Adipocyte (in vitro differentiated cells): ENCODE measurements at places on chromosomes 16 and 17.

GRCh38 chr17:16374146-16374938, 6.5 kb upstream of the UBB start:
- DNase-seq, result peak; percentile 61

DNA sequence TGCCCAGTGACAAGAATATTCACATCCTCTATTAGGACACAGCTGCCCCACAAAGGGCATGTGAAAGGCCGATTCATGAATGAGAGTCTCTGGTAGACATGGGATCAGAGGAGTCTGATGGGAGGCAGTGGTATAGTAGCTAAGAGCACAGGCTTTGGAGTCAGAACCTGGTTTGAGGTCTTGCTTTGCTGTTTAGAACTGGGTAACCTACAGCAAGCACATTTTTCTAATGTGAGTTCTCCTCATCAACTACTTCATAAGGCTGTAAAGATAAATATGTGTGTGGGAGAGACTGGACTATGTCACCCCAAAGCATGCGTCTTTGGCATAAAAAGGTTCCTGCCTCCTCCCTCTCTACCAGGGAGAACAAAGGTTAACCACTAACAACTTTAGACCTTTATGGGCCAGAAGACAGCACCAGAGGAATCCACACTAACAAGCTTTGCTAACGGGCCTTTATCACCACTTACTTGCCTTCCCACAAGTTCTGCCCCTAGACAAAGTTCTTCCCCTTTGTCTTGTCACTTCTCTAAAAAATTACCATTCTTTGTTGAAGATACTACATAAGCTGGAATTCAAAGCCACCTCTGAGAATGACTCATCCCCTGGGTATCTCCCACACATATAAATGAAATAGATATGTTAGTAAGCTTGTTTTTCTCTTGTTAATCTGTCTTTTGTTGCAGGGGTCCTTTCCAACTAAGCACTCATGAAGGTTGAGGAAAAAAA, 21.1 kb downstream of the CDR2 start:
- peak; percentile 57 for DNase-seq

- peak; percentile 97 for DNase-seq
Observed at GRCh38 chr17:40551879-40552768, 13.1 kb downstream of the CCR7 start.

GRCh38 chr17:65457635-65458257, 103.7 kb downstream of the AXIN2 start:
- no peak for DNase-seq

DNA sequence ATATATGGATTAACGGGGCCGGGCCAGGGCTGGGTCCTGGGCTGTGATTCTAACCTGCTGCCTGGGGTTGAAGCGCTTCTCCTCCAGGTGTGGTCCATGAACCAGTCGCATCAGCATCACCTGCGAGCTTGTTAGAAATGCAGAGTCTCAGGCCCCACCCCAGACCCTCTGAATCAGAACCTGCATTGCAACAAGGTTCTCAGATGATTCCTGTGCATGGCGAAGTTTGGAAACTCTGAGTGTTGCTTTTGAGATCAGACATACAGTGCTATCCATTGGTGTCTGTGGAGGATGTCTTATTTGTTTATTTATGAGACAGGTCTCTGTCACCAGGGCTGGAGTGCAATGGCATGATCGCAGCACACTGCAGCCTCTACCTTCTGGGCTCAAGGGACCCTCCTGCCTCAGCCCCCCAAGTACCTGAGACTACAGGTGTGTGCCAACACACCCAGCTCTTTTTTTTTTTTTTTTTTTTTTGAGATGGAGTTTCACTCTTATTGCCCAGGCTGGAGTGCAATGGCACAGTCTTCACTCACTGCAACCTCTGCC, 99.8 kb downstream of the PITPNC1 start:
- DNase-seq, result no peak

DNA sequence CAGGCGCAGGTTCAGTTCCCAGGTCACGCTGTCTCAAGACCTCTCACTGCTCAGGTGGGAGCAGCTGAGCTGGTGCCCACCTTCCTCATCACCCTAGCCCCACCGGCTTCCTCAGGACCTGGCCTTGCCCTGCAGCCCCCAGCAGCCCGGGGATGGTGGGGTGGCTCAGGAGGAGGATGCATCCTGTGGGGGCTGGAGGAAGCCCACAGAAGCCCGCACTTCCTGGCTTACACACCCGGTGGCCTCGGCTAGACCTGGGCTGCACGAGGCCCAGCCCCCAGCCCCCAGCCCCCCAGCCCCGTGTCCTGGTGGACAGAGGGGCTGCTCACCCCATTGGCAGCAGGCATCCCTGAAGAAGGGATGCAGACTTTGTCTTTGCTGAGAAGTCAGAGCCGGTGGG, 43.4 kb downstream of the BAHCC1 start:
- no peak for DNase-seq

DNA sequence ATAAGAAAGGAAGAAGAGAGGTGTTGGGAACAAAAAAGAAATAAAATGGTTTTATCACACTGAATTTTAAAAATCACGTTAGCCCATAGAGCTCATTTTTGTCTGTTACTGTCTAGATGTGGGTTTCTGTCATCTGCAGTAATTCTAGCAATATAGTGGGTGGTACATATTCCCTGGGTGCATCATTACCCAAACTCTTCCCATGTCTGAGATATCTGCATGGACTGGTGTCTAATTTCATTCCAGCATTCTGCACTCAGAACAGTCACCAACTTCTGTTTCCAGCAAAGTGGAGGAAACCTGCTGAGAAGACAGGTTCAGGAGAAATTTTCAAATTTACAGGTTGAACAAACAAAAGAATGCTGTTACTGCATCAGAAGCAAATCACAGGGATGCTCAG, 263.8 kb downstream of the CDH11 start:
- DNase-seq, result peak; percentile 47

DNA sequence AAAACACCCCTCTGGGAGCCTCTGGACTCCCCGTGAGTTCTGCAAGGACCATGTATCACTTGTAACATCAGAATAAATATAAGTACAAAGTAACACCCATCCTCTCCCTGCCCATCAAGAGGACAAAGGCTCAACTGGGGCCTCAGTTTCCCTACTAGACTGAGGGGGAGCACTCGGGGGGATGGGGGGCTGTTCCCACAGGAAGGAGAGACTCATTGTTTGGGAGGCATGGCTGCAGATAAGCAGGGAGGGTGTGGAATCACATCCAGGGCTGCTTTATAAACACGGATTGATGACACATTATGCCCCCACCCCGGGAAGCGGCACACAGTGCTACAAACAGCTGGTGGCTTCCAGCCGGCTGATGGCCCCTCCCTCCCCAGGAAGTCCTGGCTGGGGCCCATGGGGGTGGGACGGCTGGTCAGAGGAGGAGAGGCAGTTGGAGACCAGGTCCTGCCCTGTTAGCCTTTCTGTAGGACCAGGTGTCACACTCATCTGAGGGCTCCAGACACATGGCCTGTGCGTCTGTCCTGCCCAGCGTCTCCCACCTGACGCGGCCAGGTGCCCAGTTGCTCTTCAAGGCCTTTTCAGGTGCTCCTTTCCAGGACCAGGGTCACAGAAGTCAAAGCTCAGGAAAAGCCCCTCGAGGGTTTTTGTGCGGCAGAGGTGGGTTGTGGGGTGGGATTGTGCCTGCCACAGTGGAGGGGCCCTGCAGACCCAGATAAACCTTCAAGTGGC, 1.3 kb upstream of the MPG start:
- peak; percentile 81 for DNase-seq

DNA sequence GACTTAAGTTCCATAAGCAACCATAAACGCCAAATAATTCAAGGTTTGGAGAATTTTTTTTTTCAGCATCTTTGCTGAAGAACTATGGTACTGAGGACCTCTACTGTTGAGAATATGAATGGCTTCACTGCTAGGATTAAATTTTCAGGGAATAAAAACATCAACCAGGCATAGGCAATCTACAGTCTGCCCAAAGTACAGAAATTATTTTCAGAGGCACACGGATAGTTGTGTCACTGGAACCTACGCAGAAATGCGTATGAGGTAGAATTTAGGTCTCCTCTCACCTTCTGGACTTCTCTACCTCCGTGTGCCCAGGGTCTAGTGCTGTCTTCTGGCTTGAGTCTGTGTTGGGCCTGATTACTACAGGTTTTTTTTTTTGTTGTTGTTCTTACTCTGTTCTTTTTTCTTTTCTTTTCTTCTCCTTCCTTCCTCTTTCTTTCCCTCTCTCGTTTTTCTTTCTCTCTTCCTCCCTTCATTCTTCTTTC, 39.7 kb downstream of the NACA2 start:
- DNase-seq, result peak; percentile 85

DNA sequence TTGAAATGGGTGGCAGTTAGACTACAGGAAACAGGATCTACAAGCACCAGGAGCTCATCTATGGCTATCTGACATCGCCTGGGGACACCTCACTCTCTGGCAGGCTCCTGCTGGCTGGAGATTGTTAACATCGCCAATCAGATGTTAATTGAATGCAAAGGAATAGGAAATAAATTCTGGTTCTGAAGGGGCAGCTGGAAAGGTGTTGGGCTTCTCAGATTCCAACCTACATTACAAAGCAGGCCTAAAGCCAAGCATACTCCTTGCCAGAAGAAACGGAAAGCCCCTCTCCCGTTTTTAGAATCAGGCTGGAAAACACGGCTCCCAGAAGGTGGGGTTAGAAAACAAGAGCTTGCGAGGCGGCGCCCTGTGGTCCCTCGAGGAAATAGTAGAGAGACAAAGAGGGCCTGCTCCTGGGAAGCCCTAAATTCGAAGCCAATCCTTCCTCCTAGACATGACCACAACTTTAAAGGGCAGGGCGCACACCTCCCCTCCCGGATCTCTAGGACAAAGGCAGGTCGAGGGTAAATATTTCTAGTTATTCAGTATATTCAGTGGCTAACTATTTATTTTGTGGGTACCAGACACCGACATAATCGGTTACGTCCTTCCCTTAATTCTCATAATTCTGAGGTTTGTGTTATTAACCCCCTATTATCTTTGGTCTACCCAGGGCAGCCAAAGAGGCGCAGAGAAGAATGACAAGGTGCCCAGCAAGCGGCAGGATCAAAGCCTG, 763 bp upstream of the TOM1L1 start:
- DNase-seq, result no peak

DNA sequence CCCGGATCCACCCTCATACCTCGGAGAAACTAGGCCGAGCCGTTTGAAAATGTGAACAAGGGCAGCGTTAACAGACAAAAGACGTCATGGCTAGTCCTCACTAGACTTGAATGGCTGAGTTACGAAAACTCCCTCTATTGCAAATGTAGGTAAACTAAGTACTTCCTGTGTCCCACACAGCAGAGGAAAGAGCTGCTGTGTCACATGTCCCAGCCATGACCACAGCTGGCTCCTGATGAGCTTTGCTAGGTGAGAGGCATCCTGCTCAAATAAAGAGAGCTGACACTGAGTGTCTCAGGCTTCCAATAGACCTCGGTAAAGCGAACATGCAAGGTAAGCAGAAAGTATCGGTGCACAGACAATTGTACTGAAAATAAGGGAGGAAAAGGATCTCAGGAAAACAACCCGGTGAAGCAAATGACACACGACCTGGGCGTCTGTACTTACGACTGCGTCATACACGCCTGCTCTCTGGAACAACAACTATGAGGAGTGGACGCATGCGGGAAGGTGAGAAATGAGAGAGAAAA, 26.0 kb downstream of the TMEM204 start:
- DNase-seq, result no peak

DNA sequence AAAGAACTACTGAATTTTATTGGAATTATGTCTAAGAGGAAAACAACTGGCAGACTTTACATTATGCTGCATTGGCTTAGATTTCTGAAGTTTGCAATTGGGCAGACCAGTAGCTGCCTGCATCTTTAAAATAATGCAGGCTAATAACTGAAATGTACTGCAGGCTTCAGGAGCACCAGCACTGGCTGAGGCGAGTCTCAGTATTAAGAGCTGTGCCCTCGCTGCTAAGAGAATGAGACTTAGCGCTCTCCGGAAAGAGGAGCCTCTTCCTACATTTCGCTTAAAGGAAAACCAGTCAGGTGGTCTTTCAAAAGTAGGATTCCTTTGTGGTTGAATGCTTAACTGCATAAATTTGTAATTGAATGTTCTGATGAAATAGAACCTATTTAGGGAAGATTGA, 885 bp downstream of the CNTNAP4 start:
- no peak for DNase-seq

GRCh38 chr17:43766413-43767052, 7.9 kb upstream of the SOST start:
- peak; percentile 70 for DNase-seq

DNA sequence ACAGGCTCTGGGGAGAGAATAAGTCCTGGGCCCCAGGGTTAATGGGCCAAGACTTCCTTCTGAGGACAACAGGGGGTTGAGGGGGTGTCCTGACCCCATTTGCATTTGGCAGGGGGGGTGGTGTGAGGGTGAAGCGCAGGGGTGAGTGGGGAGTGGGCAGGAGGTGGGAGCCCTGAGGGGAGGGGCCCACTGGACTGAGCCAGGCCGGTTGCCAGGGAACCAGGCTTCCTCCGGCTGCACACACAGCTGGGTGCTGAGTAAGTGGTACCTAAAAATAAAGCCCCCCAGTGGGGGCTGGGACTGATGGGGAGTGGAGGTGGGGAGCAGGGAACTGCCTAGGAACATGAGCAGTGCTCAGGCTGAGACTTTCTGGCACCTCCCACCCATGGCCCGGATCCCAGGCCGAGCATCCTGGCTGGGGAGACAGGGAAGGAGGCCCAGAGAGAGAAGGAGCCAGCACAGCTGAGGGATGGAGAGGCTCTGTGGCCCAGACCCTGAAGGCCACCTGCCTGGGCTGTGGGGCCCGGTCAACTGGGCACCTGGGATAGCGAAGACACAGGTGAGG, 7.5 kb upstream of the RASD1 start:
- no peak for DNase-seq

GRCh38 chr17:76753061-76753961, 15.4 kb downstream of the MFSD11 start:
- DNase-seq, result no peak

- no peak for DNase-seq
Observed at GRCh38 chr17:29113334-29113733, 66.9 kb downstream of the MYO18A start.
